ENCODE measurements at places on chromosomes 2 and 18.

GRCh38 chr2:134917888-134918525 is 615 bp upstream of the CCNT2 start:
- DNase-seq, result no peak

- no peak for DNase-seq
Measured at GRCh38 chr18:32355896-32356295, 114.8 kb downstream of the GAREM1 start.

- no peak for DNase-seq
Measured at GRCh38 chr18:2918761-2919550, 72.2 kb downstream of the EMILIN2 start.

GRCh38 chr2:88006912-88007439 is 9.4 kb downstream of the RNU2-63P start:
- DNase-seq, result no peak

DNA sequence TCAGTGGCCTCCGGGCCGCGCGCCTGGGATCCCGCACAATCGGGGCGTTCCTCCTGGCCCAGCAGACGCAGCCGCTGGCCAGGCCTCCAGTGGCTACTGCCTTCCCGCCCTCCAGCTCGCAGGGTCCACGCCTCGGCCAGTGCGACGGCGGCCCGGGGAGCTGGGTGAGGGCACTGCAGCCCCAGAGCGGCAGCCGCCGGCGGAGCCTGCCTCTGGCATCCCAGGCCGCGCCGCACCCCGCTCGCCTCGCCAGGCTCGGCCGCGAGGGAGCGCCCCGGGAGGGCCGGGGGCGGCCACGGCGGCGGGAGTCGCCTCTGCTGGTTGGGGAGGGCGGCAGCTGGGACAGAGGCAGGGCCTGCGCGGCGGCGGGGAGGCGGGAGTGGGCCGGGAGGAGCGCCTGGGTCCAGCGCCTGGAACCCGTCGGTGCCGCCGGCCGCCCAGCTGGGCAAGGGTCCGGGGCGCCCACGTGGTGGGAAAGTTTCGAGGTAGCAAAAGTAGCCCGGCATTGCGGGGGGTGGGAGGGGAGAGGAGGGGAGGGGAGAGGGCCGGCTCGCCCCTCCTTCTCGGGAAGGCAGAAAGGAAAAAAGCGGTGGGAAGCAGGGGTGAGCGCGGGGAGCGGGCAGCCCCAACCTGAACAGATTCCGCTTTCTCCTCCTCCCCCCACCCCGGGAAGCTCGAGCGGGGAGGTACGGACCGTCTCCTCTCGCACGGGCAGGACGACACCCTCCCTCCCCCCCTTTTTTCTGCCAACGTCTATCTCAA is 1.5 kb upstream of the INHBB start:
- DNase-seq, result no peak

DNA sequence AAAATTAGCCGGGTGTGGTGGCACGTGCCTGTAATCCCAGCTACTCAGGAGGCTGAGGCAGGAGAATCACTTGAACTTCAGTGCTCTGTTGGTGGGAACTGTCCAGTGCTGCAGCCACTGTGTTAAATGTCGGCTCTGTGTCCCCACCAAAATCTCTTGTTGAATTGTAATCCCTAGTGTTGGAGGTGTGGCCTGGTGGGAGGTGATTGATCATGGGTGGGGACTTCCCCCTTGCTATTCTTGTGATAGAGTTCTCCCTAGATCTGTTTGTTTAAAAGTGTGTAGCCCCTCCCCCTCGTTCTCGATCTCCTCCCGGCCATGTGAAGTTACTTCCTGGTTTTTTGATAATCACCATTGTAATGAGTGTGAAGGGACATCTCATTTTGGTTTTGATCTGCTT is 9.8 kb upstream of the RPL31 start:
- no peak for DNase-seq

DNA sequence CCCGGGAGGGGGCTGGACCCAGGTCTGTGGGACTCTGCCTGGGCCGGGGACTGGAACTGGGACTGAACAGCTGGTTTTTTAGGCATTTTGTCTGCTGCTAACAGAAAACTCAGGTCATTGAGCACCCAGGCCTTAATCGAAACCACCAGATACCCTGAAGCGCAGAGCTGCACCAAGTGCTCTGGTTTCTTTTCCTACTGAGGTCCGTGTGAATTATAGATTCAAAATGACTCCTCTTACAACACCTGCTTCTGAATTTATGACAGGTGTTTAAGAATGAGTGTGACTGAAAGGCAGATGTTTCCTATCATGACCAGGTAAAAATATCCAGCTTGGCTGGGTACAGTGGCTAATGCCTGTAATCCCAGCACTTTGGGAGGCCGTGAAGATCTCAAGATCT is 47.8 kb downstream of the TRAPPC12 start:
- no peak for DNase-seq

DNA sequence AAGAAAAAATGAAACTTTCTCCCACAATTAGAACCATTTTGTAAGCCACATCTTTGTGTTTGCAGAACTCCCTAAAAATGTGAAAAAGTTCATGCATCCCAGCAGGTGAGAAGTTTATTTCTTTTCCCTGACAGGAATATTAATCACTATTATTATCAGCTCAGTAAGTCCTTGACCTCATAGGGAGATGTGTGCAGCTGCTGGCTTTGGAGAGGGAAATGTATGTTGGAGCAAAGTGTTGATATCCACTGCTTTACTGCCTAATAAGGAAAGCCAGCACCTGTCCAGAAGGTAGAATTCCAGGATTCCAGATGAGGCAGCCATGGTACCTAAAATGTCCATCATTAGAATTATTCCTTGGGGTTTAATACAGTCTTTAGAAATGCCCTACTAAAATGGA is 35.8 kb upstream of the CCNT2 start:
- no peak for DNase-seq

- no peak for DNase-seq
Measured at GRCh38 chr2:202941771-202942170, 29.7 kb downstream of the CARF start.

- DNase-seq, result no peak
Measured at GRCh38 chr2:116200086-116200485, 1614.4 kb upstream of the DDX18 start.

DNA sequence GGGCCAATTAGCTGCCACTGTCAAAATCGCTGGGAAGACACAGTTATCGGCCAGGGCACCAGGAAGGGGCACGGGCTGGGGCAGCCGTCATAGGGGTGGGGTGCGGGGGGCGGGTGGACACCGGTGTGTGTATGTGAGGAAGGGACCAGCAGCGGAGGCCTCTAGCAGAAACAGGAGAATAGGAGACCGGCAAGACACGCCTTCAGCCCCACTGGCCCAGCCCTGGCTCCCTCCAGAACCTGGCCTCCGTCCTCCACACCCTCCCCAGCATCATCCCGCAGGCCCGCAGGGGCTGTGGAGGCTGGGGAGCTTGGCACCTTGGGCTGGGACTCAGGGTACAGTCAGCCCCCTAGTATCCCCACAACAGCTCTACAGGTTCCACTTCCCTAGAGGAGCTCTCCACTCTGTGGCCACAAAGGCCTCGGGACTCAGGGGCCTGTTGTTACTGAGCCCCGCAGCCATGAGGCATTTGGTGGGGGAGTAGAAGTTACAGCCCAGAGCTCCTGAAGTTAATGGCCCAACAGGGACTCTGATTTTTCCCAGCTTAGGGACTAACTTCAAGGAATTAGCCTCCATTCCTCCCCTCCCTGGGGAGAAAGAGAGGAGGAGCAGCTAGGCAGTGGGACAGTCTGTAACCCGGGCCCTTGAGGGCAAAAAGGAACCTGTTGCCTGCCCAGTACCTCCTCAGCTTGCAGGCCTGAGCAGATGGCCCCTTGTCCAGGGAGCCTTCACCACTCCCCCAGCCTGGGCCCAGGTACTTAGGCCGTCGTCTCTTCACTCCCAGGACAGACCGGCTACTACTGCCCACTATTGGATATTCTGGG is 19.9 kb downstream of the SH2D6 start:
- DNase-seq, result no peak

- DNase-seq, result peak; percentile 11
Measured at GRCh38 chr2:201452058-201452921, 750 bp downstream of the STRADB start.

DNA sequence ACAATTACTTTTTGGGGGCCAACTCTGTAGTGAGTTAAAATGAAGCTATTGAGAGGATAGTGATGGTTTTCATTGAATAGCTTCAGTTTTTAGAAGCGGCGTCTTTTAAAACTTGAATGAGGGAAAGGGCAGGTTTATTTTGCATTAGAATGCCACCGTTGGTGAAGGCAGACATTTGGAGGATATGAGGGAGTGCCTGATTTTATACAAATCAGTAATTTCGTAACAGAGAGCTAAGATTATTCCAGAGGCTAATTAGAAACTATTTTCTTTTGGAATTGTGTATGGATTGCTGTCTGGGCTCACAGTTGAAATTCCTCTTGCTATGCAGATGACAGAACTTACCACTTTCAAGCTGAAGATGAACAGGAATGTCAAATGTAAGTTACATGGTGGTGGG is 67.6 kb downstream of the ITGB1BP1 start:
- DNase-seq, result no peak

GRCh38 chr18:79965119-79965902 is 868 bp downstream of the HSBP1L1 start:
- no peak for DNase-seq

DNA sequence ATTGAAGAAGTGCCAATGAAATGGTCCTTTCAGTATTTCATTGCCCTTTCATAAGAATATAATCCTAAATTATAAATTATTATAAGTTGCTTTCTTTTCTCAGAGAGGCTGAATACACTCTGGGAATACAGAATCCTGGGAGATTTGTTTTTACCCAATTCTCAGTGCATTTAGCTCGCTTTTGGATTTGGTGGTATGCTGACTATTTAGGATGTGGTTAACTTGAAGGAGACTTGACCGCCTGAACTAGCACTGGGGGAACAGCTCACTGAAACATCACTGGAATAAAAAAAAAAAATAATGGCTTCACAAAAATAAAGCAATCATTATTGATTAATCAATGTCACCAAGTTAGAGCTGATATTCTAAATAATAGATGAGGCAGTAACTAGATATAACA is 10.2 kb downstream of the TNFAIP6 start:
- DNase-seq, result no peak

- no peak for DNase-seq
Measured at GRCh38 chr2:173298536-173299097, 56.1 kb upstream of the CDCA7 start.

DNA sequence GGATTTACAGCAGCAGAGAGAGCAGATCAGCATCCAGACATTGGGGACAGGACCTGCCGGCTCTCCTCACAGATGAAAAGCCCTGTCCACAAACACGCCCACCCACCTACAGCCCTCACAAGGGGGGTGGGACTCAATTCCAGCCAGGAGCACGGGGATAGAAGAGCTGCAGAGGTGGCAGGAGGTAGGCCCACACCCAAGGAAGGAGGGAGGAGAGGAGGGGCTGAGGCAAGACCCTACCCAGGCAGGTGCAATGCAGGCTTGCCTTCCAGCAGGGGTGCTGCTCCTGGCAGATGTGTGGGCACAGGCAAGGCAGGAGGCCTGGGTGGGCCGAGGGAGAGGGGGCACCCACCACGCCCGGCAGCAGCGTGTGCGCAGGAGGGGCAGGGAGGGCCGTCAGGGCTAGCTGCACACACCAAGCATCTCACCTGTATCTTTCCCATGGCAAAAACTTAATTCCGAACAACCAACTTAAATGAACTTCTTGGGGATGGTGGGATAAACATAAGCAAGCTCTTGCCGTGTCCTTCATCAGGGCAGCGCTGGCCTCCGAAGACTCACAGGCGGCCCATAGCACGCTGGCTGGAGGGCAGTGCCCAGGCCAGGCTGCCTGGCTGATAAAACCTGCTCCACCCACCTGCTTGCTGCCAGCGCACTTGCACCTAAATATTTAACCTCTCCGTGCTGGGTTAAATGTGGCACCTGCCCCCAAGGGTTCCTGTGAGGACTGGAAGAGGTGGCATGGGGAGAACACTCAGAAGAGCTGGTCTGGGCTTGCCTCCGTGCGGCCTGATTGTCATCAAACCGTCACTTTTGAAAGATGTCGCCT is 219.5 kb downstream of the HDAC4 start:
- DNase-seq, result no peak
